SJCRH30 (cell line): ENCODE measurements at places on chromosomes 5 and 9. TPM values are rescaled to one million over a fixed set of nuclear protein-coding genes. Genes with fewer than 3 reads are reported as not detected.

Gene CA9
- 2.5 and 3.2 TPM in 2 replicates for total RNA-seq

Gene GRIN1
- 0.49 and 2.0 TPM in 2 replicates for total RNA-seq

Gene JAKMIP2
- 83.8 and 88.6 TPM in 2 replicates for total RNA-seq

Gene PHAX
- 57.1 and 64.6 TPM in 2 replicates for total RNA-seq

Gene MARCHF6
- total RNA-seq, result 24.5 and 31.9 TPM in 2 replicates

Gene APBA1
- total RNA-seq, result 0.35 and 0.53 TPM in 2 replicates

Gene PCDH12
- 0.25 and 0.42 TPM in 2 replicates for total RNA-seq

Gene WDR38
- not detected in 2 replicates for total RNA-seq

Gene FGF18
- 0.18 TPM in 1 of 2 replicates, not detected in the other for total RNA-seq

Gene KCTD16
- 0.04 and 0.05 TPM in 2 replicates for total RNA-seq

Gene MEF2C
- total RNA-seq, result 56.4 and 67.2 TPM in 2 replicates

Gene CLTB
- total RNA-seq, result 28.3 and 29.6 TPM in 2 replicates

Gene ITK
- not detected in 2 replicates for total RNA-seq

Gene NAIP
- 6.1 and 9.2 TPM in 2 replicates for total RNA-seq

Gene ELAVL2
- total RNA-seq, result 29.1 and 29.2 TPM in 2 replicates

Gene AQP7
- total RNA-seq, result 0.05 and 0.32 TPM in 2 replicates

Gene NR2F1
- total RNA-seq, result 18.2 and 18.7 TPM in 2 replicates

Gene COL5A1
- total RNA-seq, result 30.9 and 32.1 TPM in 2 replicates

Gene OLFML2A
- 11.8 and 13.4 TPM in 2 replicates for total RNA-seq

Gene RPS23
- 6,023 and 7,073 TPM in 2 replicates for total RNA-seq

Gene RANBP3L
- 0.73 and 0.93 TPM in 2 replicates for total RNA-seq

Gene HTR1A
- total RNA-seq, result not detected in 2 replicates
